Activated gamma-delta T cell treated with anti-CD3 and anti-CD28 coated beads, Interleukin-2, amount 50 U/mL, for 16 hours (primary cell): ENCODE measurements at places on chromosomes 16 and 17.

- peak; percentile 67 for DNase-seq
These were observed 17.7 kb downstream of the KSR1 start for GRCh38 chr17:27473748-27474609.

- no peak for DNase-seq
These were observed 59.3 kb upstream of the MRTFB start for GRCh38 chr16:14011846-14012245.

DNA sequence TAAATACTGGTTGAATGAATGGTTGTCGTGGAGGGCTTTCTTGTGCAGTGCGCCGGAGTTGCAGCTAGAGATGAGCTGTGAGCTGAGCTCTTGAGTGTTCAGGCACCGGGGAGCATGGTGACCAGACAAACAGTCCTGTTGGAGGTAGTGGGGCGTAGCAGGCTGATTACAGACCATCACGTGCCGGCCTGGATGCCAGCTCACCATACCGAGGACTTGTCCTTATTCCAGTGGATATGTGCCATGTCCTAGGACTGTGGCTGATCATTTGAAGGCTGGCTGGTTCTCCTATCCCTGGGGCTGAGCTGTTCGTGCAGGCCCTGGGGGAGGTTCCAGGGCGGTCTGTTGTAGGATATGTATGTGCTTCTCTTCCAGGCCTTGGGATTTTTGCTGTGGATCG is 60.0 kb downstream of the ABCC1 start:
- DNase-seq: no peak

- no peak for DNase-seq
These were observed 216.3 kb downstream of the SPECC1 start for GRCh38 chr17:20225162-20226115.

- DNase-seq: no peak
These were observed 13.2 kb upstream of the NUP93 start for GRCh38 chr16:56716761-56717160.

- DNase-seq: no peak
These were observed 76.7 kb downstream of the RNF213 start for GRCh38 chr17:80337195-80337895.

DNA sequence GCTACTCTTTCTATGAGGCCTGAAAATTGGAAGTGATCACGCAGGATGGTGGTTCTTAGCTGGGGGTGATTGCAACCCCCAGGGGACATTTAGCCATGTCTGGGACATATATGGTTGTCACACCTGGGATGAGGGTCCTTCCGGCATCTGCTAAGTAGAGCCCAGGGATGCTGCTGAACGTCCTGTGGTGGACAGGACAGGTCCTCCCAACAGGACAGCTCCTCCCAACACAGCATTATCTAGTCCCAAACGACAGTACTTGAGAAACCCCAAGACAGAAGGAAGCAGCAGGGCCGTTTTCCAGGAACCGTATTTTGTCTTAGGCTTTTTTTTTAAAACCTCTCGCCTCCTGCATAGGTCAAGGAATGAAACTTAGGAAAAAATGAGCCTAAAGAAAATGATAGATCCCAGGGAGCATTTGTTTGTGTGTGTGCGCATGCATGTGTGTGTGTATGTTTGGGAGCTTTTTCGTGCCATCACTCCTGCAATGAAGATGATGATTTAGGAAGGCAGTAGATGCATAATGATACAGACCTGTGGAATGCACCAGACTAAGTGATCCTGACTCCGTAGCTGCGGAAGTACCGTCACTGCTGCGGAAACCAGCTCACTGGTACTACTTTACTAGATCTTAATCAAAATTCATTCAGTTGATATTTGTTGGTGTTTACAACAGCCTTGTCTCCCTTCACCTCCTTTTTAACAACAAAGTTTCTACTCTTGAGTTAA is 118.2 kb downstream of the SNX29 start:
- DNase-seq: no peak

DNA sequence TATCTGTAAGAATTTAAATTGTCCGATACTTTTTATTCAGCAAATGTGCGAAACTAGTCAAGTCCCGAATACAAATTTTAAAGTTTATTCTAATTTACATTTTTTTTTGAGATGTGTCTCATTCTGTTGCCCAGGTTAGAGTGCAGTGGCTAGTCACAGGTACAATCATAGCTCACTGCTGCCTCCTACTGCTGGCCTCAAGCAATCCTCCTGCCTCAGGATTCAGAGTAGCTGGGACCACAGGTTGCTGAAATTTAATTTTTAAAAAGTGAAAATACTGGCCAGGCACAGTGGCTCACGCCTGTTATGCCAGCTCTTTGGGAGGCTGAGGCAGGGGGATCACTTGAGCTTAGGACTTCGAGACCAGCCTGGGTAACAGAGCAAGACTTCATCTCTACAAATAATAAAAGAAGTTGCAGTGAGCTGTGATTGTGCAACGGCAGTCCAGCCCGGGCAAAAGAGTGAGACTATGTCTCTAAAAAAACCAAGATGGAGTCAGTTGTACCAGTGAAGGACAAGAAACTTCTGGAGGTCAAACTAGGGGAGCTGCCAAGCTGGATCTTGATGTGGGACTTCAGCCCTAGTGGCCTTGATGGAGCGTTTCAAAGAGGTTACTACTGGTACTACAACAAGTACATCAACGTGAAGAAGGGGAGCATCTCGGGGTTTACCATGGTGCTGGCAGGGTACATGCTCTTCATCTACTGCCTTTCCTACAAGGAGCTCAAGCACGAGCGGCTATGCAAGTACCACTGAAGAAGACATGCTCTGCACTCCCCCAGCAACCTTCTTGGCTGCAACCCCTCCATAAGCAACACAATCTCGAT is 5.6 kb downstream of the POLG2 start:
- DNase-seq: no peak

GRCh38 chr17:75625813-75626486 is 7.3 kb upstream of the SMIM5 start:
- DNase-seq: no peak

DNA sequence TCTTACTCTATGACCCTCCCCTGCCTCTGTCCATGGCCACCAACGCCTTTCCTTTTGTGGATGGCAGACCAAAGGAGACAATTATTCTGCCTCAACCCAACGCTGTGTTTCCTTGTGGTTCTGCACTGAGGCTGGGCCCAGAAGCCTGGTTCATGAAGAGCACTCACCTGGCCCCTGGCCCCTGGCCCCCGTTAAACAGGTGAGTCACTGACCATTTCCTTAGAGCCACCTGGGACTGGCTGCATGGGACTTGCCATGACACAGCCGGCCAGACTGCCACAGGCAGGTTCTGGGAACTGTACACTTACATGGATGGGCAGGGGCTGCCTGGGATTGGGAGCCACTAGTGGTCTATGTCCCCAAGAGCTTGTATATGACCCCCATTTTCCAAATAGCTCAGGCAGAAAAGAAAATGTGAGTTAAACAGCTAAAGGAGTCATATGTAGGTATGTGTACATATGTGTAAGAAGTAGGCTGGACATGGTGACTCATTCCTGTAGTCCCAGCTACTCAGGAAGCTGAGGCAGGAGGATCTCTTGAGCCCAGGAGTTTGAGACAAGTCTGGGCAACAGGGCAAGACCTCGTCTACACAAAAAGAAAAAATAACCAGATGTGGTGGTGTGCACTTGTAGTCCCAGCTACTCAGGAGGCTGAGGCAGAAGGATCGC is 181.9 kb upstream of the CACNG5 start:
- no peak for DNase-seq

GRCh38 chr17:20063665-20064648 is 54.8 kb downstream of the SPECC1 start:
- no peak for DNase-seq

GRCh38 chr17:59423137-59423724 is 91.8 kb downstream of the YPEL2 start:
- DNase-seq: no peak

- DNase-seq: no peak
These were observed 729 bp upstream of the CLTC start for GRCh38 chr17:59619035-59619297.

DNA sequence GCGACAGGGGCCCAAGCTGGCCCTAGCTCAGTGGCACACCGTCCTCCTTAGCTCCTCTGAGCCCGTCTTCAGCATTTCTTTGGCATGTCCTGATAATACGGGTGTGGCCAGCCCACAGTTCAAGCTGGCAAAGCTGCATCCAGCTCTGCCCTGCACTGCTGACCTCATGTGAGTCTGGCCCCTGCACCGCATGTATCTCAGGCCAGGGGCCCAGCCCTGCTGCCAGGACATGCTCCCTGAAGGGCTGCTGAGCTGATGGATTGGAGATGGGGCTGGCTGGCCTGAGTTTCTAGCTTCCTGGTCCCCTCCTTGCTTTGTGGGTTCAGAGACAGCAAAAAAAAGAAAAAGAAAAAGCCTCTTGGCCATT is 2.4 kb downstream of the DOC2B start:
- DNase-seq: no peak

- DNase-seq: no peak
These were observed 6.7 kb downstream of the MMP28 start for GRCh38 chr17:35788477-35789368.

- DNase-seq: no peak
These were observed 15.4 kb downstream of the TBX4 start for GRCh38 chr17:61467416-61468262.

DNA sequence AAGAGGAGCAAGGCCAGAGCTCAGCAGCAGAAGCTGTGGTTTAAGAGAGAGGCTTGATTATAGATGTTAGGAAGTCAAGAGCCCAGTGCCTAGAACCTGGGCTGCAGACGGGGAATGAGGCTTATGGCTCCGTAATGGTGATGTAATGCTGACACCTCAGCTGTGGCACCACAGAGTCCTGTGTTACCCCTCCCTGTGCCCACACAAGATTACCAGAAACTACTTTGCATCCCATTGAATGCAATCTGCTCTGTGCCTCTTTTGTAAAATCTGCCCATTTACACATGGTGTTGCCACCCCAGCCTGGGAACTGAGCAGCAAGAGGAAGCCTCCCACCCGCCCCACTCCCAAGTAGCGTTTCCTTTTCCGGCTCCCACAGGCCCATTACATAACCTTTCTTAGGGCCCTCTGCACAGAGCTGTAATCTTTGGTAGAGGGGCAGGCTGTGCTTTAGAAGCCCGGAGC is 57.0 kb downstream of the PITPNC1 start:
- DNase-seq: peak; percentile 32

DNA sequence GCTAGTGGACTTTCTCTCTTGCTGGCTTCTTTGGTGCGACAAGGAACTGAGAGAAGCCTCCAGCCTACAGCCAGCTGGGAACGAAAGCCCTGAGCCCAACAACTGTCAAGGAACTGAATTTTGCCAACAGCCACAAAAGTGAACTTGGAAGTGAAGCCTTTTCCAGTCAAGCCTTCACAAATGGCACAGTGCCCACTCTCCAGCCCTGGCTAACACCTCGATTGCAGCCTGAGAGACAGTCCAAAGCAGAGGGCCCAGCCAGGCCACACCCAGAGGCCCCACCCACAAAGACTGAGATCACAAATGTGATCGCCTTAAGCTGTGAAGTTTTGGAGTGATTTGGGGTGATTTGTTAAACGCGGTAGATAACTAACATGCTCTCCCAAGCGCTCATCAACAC is 244.6 kb upstream of the SDK2 start:
- DNase-seq: no peak

DNA sequence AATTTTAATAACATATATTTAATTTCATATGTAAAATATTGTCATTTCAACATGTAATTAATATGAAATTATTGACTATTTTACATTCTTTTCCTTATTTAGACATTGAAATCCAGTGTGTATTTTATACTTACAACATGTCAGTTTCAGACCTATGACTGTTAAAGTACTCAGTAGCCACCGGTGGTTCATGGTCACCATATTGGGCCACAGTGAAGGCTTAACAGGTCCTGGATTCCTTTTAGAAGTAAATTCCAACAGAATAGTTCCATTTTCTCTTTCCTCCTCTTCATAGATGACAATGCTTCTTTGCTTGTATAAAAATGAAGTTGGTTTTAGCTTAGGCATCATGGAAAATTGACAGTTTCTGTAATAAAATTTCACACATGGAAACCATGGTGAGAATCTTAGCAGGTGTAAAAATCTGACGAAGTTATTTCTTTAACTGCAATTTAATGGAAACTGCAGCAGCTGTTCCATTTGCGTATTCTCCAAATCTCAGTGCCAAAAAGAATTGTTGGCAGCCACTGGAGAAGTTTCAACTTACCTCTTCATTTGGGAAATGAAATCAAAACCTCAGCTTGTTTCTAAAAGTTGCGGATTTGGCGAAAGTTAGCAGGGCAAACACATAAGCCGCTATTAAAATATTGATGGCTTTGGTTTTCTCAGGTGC is 231.1 kb downstream of the CDH13 start:
- no peak for DNase-seq

GRCh38 chr16:56936491-56936890 is 4.5 kb downstream of the HERPUD1 start:
- DNase-seq: no peak

DNA sequence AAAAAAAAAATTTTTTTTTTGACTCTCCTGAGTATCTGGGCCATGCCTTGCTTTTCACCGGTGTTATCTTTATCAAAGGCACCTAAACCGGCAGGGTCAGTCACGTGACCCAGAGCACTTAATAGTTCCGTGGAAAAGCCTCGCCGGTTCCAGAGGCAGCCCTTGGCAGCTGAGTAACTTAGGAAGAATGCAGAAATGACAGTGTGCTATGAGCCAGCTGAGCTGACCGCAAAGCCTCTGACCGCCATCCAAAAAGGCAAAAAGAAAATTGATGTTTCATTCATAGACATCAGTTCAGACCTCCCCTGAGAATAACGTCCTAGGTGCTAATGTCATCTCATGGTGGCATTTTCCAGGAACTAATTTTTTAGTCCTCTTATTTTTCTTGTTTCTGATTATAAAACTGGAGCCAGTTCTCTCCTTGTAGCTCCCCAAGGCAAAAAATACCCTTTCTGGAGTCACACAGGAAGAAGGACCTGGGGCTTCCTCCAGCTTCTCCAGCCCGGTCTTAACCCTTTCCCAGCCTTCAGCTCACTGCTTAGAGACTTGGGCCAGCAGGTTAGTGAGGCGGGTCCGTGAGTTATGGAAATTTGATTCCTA is 122.6 kb downstream of the SOCS1 start:
- DNase-seq: no peak

- no peak for DNase-seq
These were observed 40.0 kb upstream of the GSE1 start for GRCh38 chr16:85573045-85573695.

- DNase-seq: no peak
These were observed 1.3 kb downstream of the SNN start for GRCh38 chr16:11669380-11670146.

DNA sequence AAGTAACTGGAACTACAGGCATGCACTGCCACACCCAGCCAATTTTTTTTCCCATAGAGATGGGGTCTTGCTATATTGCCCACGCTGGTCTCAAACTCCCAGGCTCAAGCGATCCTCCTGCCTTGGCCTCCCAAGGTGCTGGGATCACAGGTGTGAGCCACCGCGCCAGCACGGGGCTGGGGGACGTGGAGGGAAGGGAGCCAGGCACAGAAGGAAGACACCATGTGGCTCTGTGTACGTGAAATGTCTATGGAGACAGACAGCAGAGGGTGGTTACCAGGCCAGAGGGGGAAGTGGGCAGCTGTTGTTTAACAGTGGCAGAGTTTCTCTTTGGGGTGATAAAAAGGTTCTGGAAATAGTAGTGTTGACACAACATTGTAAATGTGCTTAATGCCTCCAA is 4.6 kb upstream of the PIEZO1 start:
- no peak for DNase-seq

- DNase-seq: no peak
These were observed 5.2 kb downstream of the RUSF1 start for GRCh38 chr16:31502981-31503380.
